ENCODE measurements at places on chromosomes 12 and 14.

DNA sequence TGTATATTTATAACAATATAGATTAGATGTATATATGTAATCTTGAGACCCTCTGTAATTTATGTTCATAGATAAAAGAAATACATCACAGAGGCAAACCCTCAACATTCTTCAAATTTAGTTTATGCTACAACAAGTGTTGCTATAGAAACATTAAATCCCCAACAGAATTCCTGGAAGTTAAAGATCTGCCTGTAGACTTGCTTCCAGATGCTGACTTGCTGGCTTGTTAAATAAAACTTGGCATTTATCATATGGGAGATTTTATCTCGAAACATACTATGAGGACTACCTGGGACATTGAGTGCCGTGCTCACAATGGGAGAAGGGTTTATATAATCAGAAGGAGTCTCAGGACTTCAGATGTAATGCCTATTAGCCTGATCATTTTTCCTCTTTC is 136.3 kb upstream of the PLXNC1 start:
- DNase-seq: no peak

- no peak for DNase-seq
Measured at GRCh38 chr12:55515696-55516095, 23.5 kb downstream of the OR6C68 start.

- no peak for DNase-seq
Measured at GRCh38 chr12:10661338-10661737, 12.5 kb downstream of the STYK1 start.

DNA sequence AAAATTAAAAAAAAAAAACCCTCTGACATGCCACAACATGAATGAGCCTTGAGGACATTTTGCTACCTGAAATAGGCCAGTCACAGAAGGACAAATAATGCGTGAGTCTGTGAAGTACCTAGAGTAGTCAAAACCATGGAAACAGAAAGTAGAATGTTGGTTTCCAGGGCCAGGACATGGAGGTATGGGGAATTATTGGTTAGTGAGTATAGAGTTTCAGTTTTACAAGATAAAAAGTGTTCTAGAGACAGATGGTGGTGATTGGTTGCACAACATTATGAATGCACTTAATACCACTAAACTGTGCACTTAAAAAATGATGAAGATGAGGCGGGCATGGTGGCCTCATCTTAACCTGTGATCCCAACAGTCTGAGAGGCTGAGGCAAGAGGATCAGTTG is 47.6 kb upstream of the ZFP36L1 start:
- DNase-seq: no peak

- DNase-seq: no peak
Measured at GRCh38 chr12:601976-602699, 61.1 kb downstream of the NINJ2 start.

GRCh38 chr12:65778258-65779090 is 45.8 kb upstream of the HMGA2 start:
- no peak for DNase-seq

- DNase-seq: no peak
Measured at GRCh38 chr12:85147331-85147730, 111.2 kb downstream of the LRRIQ1 start.

- DNase-seq: no peak
Measured at GRCh38 chr14:102510616-102511520, 1.3 kb upstream of the ANKRD9 start.

DNA sequence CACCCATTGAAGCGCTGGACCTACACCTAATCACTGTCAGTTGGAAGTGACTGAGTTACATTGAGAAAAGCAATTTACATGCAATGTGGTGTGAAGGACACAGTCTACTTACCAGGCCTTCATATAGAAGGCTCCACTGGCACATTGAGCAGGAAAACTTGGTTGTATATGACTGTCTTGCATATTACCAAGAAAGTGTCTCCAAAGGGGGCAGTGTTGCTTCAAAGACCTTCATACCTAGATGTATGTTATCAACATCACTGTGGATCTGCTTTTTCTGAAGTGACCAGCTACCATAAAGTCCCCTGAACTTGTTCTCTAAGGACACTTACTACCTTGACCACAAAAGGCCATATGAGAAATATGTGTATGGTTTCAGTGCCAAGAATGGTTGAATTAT is 64.1 kb downstream of the NELL2 start:
- no peak for DNase-seq

DNA sequence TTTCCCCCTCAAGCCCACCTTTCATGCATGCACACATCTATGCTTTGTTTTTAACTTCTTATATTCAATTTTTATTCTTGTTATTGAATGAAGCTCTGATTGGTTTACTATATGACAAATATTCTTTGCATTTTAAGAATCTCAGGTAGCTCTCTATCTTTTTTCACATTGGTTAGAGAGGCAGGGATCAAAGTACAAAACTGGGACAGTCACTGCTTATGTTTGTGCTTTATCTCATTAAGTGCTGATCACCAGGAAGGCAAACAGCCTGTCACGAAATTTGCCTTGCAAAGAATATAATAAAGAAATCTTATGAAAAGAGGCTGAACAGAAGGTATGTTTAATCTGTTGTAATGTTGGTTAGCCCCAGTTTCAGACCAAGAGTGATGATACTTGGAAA is 29.7 kb upstream of the INSM2 start:
- DNase-seq: no peak

All from stimulated activated CD8-positive, alpha-beta memory T cell treated with anti-CD3 and anti-CD28 coated beads, Interleukin-4, amount 100 ng/mL, for 1 hour (primary cell).